ENCODE measurements at places on chromosomes 3 and 15. TPM values are rescaled to one million over a fixed set of nuclear protein-coding genes. Genes with fewer than 3 reads are reported as not detected.

DNA sequence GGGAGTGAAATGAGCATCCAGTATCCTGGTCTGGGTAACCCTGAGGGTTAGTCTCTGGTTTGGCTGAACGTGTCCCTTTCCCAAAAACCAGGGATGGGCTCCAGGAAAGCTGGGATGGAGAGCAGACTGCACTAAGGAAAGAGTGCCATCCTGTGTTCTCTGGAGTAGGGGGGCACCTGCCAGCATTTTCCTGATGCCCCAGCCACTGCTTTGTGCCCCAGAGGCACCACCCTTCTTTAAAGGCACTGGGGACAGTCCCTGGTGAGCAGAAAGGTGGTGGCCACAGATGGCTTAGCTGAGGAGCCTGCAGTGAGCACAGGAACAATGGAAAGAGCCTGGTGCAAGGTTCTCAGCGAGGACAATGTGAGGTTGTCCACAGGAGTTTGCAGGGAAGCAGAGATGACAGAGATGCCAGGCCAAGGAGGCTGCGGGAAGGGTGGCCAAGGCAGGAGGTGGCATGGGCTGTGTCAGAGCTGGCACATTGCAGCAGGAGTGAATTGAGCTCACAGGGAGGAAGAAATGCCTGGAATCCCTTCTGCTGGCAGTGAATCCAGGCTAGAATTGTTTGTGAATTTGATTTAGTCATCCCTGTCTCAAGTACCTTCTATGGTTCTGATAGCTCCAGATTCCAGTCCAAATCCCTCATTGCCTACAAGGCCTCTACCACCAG, 39.9 kb downstream of the AMOTL2 start:
- DNase-seq = peak; percentile 94

GRCh38 chr15:99239545-99240198, 9.7 kb downstream of the TTC23 start:
- no peak for DNase-seq

DNA sequence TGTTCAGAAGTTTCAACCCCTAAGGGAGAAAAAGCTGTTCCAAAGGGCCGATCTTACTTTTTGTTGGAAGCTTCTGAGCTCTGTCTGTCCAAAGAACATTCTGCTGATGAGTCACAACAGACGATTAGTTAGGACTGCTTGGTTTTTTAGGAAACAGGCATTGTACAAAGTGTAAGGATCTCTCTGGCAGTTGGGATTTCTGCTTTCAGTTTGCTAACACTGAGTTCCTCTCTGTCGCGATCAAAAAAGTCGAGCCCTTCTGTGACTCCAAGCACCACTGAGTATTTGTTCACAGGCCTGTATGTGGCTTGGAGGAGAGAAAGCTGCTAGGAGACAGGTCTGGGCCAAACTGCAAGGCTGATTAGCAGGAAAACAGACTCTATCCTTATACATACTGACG, 91.8 kb upstream of the PFN2 start:
- peak; percentile 17 for DNase-seq

DNA sequence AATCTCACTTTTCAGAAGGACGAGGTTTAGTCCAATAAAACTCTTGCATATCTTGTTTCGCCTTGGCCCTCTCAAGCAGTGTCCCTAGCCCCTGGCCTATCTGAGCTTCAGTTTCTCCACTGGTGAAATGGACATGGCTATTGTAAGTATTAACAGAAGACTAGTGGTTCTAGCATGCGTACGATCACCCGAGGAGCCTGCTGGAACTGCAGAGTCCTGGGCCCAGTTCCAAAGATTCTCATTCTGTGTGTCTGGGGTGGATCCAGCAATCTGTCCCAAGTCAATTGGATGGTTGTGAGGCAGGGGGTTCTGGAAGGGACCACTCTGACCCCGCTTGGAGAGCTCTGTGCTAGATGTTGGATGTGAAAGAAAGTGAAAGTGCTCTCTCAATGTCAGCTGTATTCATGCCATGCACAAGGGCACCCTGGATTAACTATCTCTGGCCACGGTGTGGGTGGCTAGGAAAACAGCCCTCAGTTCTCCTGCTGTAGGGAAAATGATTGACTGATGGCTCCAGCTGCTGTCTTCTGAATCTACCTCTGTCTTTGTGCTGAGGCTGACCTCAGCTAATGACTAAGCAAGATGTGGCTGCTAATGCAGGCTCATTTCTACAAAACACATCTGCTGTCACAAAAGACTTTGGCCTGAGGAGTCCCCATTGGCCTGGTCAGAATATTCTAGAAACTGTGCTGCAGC, 1.9 kb upstream of the PLA1A start:
- no peak for DNase-seq

DNA sequence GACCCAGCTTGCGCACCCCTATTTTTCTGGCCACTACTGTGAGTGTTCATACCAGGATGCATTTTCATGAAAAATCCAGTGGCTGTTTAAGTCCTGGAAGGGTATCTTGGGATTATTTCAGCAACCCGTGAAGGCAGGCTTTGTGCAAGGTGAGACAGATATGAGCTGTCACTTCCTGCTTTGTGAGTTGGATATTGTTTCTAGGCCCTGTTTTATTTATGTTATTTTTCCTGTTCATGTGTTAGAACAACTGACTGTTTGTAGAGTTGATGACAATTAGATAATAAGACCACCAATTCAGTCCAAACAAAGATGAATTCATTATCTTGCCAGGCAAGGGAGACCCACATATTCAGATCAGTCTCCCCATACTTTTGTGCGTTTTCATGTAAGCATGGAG, 42.5 kb downstream of the ZBTB38 start:
- DNase-seq = no peak

DNA sequence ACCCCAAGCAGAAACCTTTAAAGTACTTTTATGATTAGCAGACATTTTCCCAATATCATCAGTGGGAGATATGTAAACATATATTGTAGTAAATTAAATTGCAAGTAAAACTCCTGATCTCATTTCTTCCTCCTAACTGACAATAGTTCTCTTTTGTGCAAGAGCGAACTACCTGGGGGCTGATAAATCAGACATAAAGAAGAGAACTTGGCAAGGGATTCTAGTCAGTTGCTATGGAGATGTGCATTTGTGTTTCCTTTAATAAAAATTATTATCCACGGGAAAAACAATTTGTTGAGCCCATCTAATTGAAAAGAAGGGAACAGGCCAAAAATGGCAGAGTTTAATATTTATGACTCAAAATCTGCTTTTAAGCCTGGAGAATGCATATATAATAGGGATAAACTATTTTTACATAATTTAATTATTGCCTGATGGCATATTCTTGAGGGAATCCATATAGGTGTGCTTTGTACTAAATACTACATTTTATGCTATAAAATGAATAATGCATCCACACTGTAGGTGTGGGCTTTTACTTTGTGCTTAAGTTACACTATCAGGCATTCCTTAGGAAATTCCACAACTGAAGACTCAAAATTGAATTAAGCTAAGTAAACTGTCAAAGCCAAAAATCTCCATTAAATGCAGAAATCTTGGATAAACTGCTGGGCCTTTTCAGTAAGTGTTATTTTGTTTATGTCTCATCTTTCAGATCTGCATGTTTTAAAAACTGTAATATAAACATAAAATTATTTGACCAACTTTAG, 258.1 kb downstream of the ERC2 start:
- DNase-seq = no peak

DNA sequence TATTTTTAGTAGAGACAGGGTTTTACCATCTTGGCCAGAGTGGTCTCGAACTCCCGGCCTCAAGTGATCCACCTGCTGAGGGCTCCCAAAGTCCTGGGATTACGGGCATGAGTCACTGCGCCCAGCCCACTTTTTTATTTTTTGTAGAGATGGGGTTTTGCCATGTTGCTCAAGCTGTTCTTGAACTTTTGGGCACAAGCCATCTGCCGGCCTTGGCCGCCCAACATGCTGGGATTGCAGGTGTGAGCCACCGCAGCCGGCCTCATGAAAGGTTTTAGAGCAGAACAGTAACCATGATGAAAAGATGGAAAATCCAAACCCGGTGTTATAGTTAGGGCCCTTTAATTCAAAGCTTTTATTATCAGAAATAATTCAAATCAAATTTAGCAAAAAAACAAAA, 15.6 kb upstream of the MB21D2 start:
- no peak for DNase-seq

DNA sequence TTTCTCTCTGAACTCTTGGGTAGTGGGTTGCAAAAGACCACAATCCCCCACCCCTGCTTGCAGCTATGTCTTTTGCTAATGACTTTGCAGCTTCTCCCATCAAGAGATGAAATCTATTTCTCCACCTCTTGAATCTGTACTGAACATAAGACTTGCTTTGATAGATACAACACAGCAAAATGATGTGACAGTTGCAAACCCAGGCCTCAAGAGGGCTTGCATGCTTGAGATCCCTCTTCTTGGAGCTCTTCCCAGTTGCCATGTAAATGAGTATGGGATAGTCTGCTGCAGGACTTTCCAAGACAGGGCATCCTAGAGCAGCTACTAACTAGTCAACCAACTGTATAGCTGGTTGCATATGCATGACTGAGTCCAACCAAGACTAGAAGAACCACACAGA, 783.6 kb downstream of the PDCD6IP start:
- DNase-seq = no peak

- DNase-seq = no peak
These were observed 104.3 kb downstream of the WDR76 start for GRCh38 chr15:43931119-43931518.

- DNase-seq = no peak
These were observed 271.9 kb upstream of the TBL1XR1 start for GRCh38 chr3:177469216-177469615.

DNA sequence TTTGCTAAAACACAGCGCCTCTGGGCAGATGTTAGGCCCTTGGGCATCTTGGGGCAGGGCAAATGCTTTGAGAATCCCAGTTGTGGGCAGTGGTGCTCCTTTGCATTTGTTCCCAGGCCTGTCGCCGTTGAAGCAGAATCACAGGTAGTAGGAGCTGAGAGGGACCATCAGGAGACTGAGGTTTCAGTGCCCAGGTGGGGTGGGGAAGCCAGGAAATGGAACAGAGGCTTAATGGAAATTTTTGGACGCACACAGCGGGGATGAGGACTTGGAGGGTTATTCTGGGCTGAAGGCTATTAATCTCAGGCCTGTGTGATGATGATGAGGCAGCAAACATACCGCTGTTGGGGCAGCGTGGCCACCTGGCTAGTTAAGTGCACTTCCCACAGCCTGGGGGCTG, 99.5 kb downstream of the SV2B start:
- DNase-seq = no peak

GRCh38 chr3:138455801-138456716, 21.6 kb downstream of the ESYT3 start:
- DNase-seq = peak; percentile 81

GRCh38 chr15:42069496-42070278, 24.7 kb downstream of the PLA2G4D start:
- no peak for DNase-seq

GRCh38 chr3:12939137-12939536, 97.8 kb upstream of the RPL32 start:
- DNase-seq = no peak

DNA sequence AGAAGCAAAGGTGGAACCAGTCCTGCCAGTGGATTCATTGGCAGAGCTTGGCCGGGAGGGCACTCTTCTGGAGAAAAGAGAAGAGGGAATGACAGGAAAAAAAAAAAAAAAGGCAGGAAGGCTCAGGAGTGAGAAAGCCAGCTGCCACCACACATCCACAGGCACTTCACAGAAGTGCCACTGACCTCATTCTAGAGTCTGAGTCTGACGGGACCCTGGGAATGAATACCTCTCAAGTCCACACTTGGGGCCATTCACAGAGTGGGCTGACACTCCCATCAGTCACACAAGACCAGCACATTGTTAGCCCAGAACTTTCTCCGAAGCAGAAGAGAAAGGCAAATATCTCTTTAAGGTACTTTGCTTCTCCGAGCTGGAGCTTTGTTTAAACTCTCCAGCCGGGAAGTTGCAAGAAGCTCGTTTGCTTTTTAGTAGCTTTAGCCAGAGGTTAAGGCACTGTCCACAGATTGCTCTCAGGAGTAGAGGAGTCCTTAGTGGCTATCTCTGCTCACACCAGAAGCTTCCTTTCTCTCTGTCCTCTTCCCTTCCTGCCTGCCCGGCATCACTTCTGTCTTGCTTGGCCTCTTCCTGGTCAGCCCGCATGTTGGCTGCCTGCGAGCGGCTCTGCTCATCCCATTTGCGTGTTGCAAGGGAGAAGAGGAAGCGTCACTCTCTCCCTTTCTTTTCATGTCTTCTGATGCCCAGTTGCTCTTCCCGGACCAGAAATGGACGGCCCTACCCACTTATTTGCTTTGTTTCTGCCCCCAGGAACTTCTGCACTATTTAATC, 53.8 kb downstream of the CMTM6 start:
- DNase-seq = no peak

DNA sequence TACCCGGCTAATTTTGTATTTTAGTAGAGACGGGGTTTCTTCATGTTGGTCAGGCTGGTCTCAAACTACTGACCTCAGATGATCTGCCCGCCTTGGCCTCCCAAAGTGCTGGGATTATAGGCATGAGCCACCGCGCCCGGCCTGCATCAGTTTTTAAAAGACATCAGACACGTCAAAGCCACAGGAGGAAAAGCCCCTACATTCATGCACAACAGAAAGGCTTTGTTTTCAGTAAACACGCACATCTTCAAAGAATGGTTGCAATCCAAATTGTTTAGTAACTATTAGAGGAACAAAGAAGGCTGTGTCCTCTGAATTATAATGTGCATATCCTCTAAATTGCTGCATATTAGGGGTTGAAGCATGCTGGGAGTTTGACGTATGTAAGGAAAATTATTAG, 53.3 kb downstream of the BTD start:
- DNase-seq = no peak

DNA sequence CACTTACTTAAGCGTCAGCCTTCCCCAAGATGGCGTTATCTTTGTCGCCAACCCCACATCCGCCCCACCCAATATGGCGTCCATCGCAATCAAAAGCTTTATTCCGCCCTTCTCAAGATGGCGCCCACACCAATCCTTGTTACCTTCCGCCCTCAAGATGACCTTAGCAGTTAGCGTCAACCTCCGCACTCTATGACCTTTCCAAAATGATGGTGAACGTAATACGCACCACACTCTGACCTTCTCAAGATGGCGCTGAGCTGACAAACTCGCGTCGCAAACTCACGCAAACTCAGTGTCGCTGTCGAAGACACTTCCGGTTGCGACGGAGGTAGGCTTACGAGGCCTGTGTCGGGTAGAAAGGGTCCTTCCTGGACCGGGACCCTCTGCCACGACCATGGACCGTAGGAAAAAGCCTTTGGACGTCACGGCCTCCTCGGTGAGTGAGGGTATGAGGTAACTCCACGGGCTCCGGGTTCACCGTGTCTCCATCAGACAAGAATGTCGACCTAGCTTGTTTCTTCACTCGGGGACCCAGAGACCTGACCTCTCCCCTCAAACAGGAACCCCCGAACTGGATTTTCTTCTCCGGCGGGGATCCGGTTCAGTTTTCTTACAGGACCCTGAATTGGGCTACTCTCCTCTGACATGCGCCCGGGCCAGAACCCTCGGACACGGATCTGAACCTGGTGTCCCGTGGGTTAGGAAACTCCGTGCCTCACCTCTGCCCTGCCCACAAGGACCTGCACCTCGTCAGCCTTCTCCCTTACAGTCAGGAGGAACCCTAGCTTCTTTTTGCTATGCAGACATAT, at the start of gene CCDC174:
TSS of gene CCDC174 (plus strand) at position 323 of the 812 bp plus-strand sequence. CDS start at position 398, 75 bp downstream.
- DNase-seq = peak; percentile 86

CCR1 gene
- total RNA-seq = not detected

CD86 gene
- total RNA-seq = not detected

CACNA2D3 gene
- 1.2 TPM for total RNA-seq

MME gene
- 0.47 TPM for total RNA-seq

NR2E3 gene
- not detected for total RNA-seq

CSK gene
- 57.2 TPM for total RNA-seq

CASR gene
- total RNA-seq = not detected

GOLGA6D gene
- not detected for total RNA-seq

PCLAF gene
- 243 TPM for total RNA-seq

RTP3 gene
- not detected for total RNA-seq

NMNAT3 gene
- total RNA-seq = 1.6 TPM

RLBP1 gene
- not detected for total RNA-seq

ANKRD34C gene
- total RNA-seq = not detected

LINGO1 gene
- 0.44 TPM for total RNA-seq

Data from MG63 (cell line).